ENCODE measurements at places on chromosomes 5 and 9. TPM values are rescaled to one million over a fixed set of nuclear protein-coding genes. Genes with fewer than 3 reads are reported as not detected.

GRCh38 chr9:110291921-110292557 lies 35.7 kb upstream of the TXN start:
- DNase-seq: no peak

DNA sequence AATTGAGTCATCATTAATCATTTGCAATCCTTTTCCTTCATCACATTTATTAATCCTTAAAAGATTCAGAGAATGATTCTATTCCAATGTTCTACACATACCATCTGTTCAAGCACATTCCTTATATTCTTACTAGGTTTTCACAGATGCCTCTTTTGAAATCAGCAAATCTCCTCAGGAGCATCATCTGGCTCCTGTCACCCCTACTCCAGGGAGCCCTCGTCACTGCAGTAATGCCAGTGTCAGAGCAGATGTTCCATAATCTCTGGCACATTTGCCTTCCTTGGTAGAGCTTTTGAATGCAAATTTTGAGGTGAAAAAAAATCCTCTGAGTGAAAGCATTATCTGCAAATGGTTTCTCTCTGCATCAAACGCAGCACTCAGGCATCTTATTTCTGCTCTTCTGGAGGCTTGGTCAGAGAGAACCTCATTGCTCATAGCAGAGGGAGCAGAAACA lies 7.6 kb upstream of the KCNV2 start:
- no peak for DNase-seq

Gene PNPLA7
- polyA plus RNA-seq: 2.2 TPM

Gene ZFP2
- 3.3 TPM for polyA plus RNA-seq
